ENCODE measurements at places on chromosomes 2 and 18. TPM values are rescaled to one million over a fixed set of nuclear protein-coding genes. Genes with fewer than 3 reads are reported as not detected.

DNA sequence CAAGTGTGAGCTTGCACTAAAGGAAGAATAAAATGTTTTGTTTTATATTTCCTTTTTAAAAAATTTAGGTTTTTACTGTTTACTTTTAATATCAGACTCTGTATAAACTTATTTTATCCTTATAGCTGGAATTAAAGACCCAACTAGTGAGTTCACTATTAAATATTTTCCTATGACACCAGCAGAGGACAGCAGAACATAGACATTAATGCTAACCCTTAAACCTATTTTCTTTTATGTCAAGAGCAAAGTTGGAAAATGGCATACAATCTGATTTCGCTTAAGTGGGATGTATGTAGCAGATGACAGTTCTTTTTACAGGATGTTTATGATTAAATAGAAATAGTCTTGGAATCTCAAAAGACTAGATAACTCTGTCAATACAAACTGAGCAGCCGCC lies 188.2 kb upstream of the XIRP2 start:
- DNase-seq, result no peak

GRCh38 chr2:240111253-240111652 lies 24.9 kb downstream of the COPS9 start:
- DNase-seq, result peak; percentile 41

GRCh38 chr2:62499430-62500060 lies 6.5 kb downstream of the TMEM17 start:
- DNase-seq, result no peak

GRCh38 chr2:24490181-24490689 lies 819 bp upstream of the NCOA1 start:
- DNase-seq, result no peak

DNA sequence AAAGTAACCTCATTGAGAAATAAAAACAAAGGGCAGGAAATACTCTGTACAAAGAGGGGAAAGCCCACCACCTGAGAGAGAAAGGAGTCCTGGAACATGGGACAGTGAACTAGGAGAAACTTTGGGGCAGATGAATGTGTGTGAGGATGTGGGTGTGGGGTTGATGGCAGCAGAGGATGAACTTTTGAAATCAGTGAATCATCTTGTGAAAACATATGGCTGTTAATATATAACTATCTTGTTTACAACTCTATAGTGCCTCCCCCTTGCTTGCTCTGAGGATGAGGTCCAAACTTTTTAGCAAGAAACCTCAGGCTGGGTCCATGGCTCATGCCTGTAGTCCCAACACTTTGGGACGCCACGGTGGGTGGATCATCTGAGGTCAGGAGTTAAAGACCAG lies 171.8 kb upstream of the LHCGR start:
- no peak for DNase-seq

DNA sequence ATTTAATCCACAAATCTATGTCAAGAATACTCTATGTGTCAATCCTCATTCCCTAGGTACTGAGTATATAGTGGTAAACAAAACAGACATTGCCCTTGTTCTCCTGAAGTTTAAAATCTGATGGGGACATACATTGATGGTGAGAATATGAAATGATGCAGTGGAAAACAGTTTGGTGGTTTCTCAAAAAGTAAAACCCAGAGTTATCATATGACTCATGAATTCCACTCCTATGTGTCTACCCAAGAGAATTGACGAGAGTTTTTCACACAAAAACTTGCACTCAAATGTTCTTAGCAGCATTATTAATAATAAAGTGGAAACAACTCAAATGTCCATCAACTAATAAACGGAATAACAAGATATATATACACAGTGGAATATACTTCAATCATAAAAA lies 586.7 kb downstream of the CCDC85A start:
- no peak for DNase-seq

GRCh38 chr18:44889111-44889510 lies 208.4 kb downstream of the SETBP1 start:
- no peak for DNase-seq

DNA sequence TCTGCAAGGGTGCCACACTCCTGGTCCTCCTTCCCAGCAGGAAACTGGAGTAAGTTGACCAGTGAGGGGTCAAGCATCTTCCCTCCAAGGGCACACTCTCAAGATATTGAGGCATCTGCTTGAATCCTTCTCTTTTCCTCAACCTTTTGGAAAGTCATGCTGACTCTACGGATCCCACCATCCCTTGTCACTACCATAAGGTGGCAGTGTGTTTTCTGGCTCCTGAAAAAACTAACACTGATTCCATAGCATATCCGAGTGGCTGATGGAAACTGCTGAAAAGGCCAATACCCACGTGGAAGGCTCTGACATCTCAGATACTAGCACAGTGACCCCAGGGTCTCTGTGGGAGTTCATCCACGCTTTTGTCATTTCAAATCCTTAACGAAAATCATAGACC lies 37.1 kb downstream of the GPR45 start:
- no peak for DNase-seq

GRCh38 chr18:58716060-58716756 lies 44.9 kb downstream of the MALT1 start:
- DNase-seq, result no peak

GRCh38 chr2:239308661-239309397 lies 92.0 kb downstream of the HDAC4 start:
- no peak for DNase-seq

DNA sequence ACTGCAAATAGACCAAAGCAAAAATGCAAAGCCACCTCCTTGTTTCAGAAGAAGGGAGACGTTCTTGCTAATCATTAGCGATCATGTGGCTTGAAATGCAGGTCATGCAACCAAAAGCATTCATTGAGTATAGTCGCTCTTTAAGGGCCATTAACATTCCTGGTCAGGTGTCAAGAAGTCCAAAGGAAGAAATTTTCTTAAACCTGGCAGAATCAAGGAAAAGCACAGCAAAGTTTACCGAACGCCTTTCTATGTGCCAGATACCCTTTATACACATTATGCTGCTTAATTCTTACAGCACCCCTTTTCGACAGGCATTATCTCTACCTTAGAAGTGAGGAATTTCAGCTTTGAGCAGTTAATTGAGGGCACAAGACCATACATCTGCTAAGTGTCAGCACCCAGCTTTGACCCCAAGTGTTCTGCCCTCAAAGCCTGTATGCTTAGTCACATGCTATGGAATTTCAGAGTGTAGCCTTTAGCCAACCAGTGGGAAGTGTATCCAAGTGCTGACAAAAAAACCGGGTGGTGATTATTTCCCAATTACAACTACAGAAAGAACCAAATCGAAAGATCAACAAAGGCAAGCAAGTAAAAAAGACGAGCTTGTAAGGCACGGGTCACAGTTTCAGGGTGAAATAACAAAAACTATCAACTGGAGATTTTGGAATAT lies 70.8 kb downstream of the EPHA4 start:
- no peak for DNase-seq

DNA sequence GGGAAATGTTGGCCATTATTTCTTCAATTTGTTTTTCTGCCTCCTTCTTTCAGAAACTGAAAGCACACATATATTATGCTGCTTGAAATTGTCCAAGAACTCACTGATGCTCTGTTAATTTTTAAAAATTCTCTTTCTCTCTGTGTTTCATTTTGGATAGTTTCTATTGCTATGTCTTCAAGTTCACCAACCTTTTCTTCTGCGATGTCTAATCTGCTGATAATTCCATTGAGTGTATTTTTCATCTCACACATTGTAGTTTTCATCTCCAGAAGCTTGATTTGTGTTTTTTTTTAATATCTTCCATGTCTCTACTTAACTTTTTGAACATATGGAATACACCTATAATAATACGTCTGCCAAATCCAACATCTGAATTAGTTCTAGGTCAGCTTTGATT lies 98.1 kb upstream of the TGFA start:
- DNase-seq, result no peak

DNA sequence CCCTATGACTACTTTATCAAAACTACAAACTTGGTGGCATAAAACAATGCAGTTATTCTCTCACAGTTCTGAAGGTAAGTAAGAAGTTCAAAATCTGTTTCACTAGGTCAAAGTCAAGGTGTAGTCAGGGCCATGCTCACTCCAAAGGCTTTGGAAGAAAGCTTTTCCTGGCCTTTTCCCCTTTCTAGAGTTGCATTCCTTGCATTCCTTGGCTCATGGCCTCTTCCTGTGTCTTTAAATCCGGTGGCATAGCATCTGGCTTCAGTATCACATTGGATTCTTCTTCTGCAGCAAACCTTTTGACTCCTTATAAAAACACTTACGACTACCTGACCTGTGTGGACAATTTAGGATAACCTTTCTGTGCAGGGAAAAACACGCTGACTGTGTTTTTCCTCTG lies 543.5 kb upstream of the HNMT start:
- no peak for DNase-seq

DNA sequence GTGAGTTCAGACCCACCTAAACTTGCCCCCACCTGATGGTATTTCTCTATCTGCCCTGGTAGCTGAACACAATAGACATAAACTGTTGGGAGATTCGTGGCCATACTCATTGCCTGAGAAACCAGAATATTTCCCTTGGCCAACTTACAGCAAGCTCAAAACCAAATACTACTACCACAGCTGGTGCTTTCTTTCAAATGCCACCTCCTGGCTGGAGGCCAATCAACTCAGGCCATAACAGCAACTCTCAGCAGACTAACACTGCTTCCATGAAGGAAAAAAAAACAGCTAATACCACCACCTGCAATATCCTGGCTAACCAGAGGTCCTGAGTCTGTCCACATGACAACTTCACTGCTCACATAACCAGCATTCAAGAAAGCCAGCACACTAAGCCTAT lies 373.1 kb downstream of the CMPK2 start:
- no peak for DNase-seq

DNA sequence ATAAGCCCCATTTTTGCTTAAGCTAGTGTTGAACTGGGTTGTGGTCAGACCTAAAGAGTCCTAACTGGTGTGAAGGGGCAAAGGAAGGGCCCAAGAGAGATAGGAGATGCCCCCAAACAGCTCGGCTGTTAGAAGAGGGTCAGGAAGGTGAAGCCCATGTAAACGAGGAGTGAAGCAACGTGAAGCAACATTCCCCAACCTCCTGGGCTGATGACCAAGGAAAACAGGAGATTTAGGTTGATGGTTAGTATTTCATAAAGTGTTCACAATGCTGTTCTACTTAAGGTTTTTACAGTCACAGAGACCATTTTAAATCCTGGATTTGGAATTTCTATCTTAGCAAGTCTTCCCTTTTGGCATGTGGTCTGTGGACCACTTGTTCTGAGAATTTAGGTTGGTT lies 144.0 kb upstream of the SERPINE2 start:
- no peak for DNase-seq

DNA sequence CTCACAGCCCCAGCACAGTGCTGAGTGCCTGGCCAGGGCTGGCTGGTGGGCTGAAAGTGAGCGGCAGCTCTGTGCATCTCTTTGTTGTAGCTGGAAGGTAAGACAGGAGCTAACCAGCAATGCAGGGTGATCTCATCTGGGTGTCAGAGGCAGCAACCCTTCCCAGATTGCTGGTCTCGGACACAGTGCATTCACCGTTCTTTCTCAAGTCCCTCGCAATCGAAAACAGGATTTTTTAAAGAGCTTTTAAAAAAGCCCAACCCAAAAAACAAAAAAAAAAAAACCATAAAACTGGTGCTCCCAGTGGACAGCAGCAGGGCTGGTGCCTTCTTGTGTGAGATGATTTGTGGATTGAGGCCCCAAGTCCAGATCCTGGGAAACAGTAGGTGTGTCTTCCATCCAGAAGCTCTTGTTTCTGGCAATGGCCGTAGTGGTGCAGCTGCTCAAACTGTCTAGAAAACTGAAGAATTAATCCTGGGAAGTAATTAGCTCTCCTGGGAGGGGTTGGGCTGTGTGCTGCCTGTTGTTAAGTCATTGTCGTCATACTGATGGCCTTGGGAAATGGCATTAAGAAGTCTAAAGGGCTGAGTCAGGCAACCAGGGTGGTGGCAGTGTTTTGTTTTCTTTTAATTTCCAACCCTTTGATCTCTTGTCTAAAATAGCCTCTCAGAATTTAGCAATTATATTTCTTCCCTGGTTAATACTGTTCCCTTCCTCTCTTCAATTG lies 156.7 kb downstream of the KLHL29 start:
- no peak for DNase-seq

DNA sequence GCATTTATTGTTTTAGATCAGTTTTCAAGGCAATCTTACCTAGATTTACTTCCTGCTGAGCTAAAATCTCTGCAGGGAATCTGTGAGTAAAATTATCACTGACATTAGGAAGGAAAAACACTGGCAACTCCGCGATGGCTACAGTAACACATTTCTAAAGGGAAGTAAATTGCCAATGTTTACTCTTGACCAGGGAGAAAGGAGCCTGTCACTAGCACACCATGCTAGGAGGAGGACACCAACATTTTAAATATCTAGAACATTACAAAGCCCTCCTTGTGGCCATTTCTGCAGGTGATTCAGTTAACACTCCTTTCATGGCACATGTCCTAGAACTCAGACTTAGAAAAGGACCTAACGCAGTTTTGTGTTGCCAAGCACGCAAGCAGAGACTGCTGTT lies 58.4 kb downstream of the TCF4 start:
- DNase-seq, result no peak

GRCh38 chr2:32464431-32464830 lies 107.6 kb downstream of the BIRC6 start:
- DNase-seq, result no peak

DNA sequence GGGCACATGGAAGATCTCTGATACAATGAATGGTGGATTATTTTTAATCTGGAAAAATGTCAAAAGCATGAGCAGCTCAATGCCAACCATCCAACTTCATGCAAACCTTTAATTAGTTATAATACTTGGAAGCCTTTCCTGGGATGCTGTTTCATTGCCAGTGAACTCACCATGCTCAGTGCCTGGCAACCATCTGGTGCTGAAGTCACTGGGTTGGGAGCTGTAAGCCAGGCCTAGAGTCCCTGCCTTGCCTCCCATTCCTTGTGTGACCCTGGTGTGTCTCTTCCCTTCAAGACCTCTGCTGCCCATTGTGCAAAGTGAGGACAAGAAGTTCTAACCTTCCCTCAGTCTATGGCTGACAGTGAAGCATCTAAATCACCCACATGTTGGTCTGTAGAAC lies 458.7 kb downstream of the RNF144A start:
- no peak for DNase-seq

Gene CCNYL1
- polyA plus RNA-seq, result 14.9 TPM

Gene LNPK
- polyA plus RNA-seq, result 28.4 TPM

Gene B3GNT7
- 4.2 TPM for polyA plus RNA-seq

Gene CCDC178
- polyA plus RNA-seq, result 1.9 TPM

Gene DSC3
- 3.6 TPM for polyA plus RNA-seq

Gene MAIP1
- 38.4 TPM for polyA plus RNA-seq

Gene SIX2
- 21.3 TPM for polyA plus RNA-seq

Gene TEX44
- polyA plus RNA-seq, result not detected

Gene CCDC141
- polyA plus RNA-seq, result 0.35 TPM

Gene TMEM247
- polyA plus RNA-seq, result not detected
